ENCODE measurements at places on chromosomes 11 and 22.

- no peak for DNase-seq
Observed at GRCh38 chr11:3631331-3631730, 10.5 kb downstream of the ART5 start.

DNA sequence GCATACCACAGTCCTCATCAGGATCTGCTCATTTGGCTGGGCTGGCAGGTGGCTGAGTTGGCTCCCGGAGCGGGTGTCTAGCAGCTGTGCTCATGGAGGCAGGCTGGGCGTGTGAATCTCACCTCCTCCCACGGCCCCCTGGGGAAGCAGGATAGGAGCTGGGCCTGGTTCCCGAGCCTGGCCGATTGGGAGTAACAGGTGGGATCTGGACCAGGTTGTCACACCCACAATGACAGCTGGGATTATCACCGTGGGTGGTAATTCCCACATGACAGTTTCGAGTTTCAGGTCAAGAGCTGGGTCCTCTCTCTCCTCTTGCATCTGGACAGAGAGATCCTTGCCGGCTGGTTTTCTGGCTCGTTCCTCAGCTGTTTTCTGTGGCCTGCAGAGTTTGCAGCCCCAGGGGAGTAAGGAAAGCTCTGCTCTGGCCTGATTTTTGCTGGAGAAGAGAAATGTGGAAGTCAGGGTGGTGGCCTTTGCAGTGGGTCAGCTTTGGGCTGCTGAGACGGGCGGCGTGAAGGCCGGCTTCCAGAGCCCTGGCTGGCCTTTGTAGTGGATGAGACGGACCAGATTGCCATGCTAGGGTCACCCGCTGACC is 57.0 kb downstream of the BCR start:
- peak; percentile 70 for DNase-seq

DNA sequence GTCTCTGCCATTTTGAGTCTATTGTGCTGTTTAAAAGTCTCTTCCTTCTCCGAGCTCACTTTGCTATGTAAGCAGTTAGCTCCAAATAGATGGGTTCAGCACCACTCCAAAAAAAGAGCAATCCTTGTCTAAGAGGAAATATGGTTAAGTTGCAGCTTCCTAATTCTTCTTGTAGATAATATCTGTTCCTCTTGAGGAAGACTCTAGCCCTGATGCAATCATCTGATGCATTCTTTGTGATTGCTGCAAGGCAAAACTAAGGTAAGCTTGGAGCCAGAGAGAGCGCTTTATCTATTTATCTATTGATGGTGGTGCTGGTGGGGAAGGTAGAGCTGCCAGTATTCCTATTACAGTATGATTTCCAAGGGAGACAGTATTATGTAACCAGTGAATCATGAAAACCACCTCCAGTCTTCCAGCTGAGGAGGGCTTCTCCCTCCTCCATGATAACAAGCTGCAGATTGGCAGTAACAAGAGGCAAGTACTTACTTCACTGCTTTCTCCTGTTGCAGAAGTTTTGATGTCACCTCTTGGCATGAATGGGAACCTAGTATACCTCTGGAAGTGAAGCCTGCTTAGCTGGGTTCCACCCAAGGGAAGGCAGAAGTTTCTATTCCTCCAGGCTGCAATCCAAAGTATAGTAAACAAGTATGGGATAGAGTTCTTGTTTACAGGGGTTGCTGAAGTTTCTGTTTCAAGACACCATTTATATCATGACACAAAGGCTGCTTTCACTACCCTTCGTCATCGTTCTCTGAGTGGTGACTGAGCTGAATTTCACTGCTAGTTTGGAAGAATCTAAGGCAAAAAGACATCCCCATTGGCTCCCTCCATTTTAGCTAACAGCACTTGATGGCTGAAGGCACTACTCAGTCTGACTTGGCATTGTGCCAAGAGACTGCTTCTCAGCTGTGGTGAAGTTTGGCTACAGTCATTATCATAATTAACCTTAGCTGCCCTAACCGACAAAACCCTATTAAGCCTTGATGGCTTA is 49.7 kb downstream of the FDX1 start:
- no peak for DNase-seq

- no peak for DNase-seq
Observed at GRCh38 chr11:106461839-106462545, 384.5 kb downstream of the AASDHPPT start.

DNA sequence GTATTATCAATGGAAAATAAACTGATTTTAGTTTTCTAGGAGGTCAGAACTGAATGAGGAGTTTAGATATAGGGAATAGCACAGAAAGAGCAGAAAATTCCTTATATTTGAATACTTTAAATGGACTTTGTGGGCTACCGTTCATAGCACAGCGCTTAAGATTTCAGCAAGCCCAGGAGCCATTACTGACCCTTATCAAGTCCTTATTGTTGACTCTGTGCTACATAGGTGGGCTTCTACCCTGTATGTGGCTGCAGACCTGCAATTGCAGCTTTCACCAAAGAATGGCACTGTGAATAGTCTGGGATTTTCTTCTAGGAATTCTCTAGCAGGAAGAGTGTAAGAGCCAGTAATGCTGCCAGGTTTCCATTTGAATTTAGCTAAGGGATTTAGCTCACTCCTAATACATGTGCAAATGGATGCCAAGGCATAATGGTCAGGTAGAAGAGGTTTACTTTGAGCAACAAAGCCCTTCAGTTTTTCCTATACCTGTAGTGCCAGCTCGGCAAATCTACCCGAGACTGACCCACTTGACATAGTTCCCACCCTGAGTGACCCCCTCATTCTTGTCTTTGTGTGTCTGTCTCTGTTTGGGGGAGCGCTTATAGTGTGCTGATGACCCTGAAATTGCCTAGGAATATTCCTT is 42.5 kb upstream of the DLAT start:
- no peak for DNase-seq

- no peak for DNase-seq
Observed at GRCh38 chr11:75261902-75262361, 21.4 kb downstream of the TPBGL start.

- no peak for DNase-seq
Observed at GRCh38 chr11:121099885-121100284, 1.2 kb upstream of the TECTA start.

- no peak for DNase-seq
Observed at GRCh38 chr11:48341466-48341865, 16.7 kb downstream of the OR4C3 start.

GRCh38 chr22:31604137-31604705 is 57.8 kb downstream of the PISD start:
- DNase-seq, result no peak

- peak; percentile 51 for DNase-seq
Observed at GRCh38 chr22:27329131-27329850, 472.3 kb downstream of the MN1 start.

GRCh38 chr11:2325719-2326118 is 23.9 kb downstream of the TSPAN32 start:
- DNase-seq, result no peak

GRCh38 chr11:567629-568292 is 7.0 kb downstream of the RASSF7 start:
- DNase-seq, result no peak

GRCh38 chr11:36296884-36297543 is 926 bp downstream of the PRR5L start:
- DNase-seq, result no peak

DNA sequence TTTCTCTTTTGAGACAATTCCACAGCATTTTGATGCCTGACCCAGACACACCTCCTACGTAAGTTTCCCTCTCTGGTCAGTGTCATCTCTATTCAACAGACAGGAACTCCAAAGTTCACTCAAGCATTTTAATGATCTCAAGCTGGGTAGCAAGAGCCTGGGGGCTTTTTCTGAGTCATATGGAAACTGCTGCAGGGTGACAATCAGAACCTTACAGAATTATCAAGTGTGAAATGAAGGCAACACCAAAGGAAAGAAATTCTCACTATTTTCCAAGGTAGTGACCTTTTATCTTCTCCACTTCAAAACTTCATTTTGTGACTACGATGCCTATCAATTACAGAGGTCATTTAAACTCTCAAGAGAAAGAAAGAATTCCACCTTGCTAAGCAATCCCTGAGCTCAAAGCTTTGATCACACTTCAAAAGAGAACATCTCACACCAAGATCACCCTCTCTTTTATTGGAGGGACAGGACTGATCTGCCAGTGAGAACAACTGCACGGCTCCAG is 229.0 kb upstream of the ZC3H12C start:
- DNase-seq, result no peak

DNA sequence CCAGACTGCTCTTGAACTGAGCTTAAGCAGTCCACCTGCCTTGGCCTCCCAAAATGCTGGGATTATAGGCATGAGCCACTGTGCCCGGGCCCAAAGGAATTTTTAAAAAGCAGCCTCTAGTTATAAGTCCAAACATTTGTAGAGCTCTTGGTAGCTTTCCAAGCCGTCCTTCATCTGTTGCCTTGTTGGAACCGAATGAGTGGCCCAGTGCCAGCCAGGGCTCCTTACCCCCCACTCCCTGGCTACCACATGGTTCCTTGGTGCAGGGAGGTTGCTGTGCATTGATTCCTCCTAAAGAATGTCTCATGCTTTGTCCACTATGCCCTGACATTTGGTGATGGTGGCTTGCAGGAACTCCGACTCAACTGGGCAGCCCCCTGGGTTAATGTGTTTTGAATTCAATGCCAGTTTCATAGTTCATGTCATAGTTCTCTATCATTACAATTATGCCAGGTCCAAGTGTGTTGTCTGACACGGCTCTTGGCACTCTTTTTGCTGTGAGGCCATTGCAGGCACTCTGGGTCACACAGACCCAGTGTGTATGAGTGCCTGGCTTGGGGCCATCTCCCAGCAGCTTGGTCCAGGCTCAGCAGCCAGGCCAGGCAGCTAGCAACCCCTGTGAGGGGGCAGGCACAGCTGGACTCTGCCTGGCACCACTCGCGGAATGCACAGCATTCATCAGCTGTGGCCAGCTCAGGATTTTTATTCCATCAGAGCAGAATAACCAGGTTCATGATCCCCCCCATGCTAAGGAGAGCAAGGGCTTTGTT is 13.3 kb upstream of the MICALL1 start:
- no peak for DNase-seq

GRCh38 chr11:32561835-32562234 is 21.8 kb upstream of the EIF3M start:
- DNase-seq, result no peak

DNA sequence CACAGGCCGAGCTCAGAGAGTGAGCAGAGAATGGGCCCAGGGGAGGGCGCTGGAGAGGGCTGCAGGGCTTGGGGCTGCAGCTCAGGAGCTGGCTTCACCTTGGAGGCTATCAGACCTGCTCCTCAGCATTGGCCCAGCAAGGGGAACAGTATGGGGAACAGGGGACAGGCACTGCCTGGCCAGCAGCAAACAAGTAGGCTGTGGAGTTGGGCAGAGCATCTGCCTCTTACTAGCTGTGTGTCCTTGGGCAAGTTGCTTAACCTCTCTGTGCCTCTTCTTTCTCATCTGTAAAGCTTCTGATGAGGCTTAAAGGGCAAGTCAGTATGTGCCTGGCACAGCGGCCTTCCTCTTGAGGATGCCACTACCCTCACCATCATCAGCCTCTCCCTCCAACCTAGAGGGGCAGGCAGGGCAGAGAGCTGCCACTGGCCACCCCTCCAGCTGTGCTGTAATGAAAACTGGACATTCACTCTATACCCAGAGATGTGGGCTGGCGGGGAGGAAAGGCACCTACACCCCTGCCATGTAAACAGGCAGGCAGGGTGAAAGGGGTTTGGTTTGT is 7.5 kb upstream of the CDKN1C start:
- no peak for DNase-seq

- DNase-seq, result no peak
Observed at GRCh38 chr22:36239150-36239400, 252 bp downstream of the APOL2 start.

DNA sequence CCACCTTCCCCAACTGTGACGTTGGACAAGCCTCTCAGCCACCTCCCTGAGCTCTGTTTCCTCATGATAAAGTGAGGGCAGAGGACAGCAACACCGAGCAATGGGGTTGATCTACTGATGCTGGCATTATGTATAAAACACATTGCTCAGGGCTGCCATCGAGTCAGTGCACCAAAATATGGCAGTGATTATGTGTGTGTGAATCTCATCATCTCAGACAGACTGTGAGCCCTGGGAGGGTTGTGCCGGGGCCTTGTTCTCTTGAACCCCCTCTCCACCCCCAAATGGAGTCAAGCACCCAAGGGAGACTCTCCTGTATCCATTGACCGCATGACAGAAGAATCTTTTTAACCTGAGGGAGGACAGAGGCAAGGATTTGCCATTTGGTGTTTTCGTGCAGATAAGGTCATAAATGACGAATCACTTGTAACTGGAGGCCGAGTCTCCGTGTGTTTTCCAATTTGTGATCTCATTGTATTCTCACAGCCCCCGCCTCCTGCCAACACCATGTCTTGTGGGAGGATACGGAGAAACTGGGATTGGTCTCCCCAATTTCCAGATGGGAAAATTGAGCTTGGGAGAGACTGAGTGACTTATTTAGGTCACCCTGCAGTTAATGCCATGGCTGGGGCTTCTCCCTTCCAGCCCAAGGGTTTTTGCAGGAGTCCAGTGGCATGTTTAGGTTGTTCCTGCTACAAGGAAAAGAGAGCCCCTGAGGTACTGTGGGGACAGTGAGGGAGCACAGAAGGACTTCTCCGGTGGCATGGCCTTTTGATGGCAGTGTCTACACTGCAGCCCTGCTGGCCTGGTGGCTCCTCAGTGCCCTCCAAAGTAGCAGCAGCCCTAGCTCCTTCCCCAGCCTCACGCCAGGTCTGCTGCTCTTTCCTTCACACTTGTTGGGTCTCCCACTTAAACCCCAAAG is 52.4 kb downstream of the CHRDL2 start:
- DNase-seq, result peak; percentile 34

DNA sequence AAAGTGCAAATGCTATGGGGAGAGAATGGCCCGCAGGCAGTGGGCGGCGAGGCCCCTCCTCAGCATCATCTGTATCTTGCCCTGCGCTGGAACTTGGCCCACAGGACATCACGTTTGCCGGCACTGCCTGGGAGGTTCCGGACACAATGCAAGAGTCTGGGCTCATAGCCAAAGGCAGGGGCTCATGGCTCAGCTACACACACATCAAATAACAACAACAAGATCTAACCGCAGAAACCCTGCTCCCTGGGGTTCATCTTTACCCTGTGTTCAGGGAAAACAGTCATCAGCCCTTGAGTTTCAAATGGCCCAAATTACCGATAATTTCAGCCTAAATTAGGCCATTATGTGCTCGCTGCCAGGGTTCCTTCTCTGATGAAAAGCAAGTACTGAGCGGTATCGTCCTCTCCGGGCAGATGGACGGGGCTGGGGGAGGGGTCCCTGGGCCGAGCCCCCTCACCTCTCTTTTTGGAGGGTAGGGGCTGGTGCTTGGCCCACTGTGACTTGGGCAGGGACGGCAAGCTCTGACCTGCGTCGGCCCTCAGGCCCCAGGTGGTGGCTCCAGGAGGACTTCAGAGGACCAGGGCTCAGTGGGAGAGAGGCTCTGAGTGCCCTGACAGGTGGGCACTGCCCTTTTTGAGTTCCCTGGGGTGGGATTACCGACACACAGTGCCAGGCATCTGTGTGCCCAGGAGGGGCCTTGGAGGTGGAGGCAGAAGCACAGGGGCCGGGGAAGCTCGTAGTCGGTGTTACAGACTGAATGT is 25.0 kb upstream of the GAL start:
- no peak for DNase-seq
